Dorsolateral prefrontal cortex (tissue), 122 donors: ENCODE measurements at places on chromosomes 2 and 18.

DNA sequence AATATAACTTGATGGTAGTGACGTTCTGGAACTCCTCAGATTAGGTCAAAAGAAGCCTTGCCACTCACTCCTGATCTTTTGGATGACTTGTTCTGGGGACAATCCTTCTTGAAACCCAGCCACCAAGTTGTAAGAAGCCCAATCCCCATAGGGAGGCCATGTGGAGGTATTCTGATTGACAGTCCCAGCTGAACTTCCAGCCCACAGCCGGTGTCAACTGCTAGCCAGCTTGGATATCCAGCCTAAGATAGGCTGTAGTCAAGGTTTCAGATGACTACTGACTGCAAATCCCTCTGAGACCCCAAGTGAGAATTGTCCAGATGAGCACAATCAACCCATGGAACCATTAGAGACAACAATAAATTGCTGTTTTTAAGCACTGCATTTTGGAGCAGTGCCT is 31.4 kb downstream of the EIF2AK2 start:
- DNase-seq: no peak

DNA sequence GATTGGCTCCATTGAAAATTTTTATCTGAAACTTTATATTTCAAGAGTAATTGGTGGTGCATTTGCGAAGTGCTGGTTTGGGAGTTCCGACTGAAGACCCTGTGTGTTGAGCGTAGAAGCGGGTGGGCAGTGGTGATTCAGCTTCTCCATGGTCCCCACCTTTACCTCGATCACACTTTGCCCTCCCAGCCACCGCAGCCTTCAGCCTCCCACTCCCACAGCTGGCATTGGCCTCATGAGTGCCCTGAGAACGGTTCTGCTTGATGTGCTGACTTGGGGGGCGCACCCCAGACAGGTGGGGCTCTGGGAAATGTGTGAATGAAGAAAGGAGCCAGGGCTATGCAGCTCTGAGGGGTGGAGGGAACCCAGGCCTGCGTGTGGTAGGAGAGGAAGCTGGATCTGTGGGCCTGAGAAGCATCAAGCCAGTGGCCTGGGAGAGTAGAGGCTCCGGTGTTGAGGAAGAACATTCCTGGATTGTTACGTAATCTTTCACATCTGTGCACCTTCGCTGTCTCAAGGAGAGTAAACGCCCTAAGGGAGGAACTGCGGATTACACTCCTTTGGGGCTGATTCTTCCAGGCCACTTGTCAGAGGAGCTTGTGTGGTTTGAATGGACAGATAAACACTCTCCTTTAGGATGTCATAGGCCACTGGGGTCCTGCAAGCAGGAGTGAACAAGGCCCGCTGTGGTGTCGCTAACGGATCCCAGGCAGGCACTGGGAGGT is 83.8 kb downstream of the NPAS2 start:
- no peak for DNase-seq

DNA sequence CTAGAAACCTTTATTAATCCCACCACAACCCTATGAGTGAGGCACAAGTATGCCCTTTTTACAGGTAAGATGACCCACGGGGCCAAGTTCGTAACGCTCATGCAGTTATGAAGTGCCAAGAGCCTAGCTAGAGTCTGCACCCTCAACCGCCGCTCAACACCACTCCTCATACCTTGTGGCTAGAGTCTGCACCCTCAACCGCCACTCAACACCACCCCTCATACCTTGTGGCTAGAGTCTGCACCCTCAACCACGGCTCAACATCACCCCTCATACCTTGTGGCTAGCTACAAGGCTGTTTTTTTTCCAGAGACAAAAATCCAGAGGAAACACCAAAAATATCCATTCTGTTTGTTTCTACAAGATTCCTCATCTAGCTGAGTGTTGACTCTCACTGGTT is 4.6 kb downstream of the TXNL4A start:
- no peak for DNase-seq

- DNase-seq: no peak
Observed at GRCh38 chr18:12308386-12309100, 502 bp downstream of the TUBB6 start.

DNA sequence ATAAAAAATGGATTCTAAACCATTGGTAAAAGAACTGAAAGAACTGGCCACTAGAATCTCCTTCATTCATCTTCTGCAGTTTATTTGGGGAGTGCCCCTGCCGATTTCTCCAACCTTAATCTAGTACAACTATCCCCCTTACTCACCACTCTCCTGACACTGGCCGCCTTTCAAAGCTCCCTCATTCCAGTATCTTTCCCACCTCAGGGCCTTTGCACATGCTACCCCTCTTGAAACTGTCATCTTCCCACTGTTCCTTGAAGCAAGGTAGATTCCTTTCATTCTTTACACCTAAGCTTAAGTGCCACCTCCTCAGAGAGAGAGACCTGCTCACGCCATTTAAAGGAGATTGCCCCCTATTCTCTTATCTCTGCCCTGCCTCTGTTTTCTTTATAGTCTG is 147.9 kb downstream of the MCFD2 start:
- DNase-seq: no peak

GRCh38 chr2:30655211-30655610 is 152.0 kb downstream of the CAPN13 start:
- DNase-seq: no peak

- no peak for DNase-seq
Observed at GRCh38 chr2:43119303-43119702, 107.1 kb downstream of the ZFP36L2 start.

DNA sequence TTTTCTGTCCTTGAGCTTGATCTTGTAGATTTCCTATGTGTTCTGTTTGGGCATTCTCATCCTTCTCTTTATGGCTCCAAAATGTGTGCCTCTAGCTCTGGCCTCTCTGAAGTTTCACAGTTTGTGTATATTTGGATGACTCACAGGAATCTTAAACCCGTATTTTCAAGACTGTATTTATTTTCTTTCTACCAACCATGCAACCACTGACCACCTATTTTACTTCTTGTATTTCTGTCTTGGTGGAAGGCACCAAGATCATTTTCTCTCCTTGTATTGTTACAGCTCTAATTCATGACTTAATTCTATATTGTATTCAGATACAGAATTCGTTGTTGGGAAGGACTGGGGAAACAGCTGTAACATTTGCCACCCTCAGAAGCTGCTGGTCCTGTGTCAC is 39.5 kb downstream of the ACSL3 start:
- no peak for DNase-seq

GRCh38 chr2:223854741-223855140 is 17.4 kb upstream of the AP1S3 start:
- no peak for DNase-seq

DNA sequence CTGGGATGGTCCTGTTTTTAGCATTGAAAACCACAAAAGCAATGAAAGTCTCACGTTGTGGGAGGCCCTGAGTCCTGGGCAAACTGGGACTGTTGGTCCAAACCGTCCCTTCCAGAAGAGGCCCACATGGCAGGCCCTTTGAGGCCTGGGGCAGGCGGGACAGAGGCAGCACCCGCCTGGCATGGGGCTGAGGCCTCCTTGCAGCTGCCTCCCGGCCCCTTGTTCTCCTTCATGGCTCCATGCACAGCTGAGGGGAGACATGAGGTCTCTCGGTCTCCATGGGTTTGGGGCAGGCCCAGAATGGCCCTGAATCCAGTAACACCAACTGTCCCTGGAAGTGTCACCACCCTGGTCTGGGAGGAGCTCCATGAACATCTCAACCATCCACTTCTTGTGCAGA is 61.9 kb downstream of the RRM2 start:
- DNase-seq: no peak

DNA sequence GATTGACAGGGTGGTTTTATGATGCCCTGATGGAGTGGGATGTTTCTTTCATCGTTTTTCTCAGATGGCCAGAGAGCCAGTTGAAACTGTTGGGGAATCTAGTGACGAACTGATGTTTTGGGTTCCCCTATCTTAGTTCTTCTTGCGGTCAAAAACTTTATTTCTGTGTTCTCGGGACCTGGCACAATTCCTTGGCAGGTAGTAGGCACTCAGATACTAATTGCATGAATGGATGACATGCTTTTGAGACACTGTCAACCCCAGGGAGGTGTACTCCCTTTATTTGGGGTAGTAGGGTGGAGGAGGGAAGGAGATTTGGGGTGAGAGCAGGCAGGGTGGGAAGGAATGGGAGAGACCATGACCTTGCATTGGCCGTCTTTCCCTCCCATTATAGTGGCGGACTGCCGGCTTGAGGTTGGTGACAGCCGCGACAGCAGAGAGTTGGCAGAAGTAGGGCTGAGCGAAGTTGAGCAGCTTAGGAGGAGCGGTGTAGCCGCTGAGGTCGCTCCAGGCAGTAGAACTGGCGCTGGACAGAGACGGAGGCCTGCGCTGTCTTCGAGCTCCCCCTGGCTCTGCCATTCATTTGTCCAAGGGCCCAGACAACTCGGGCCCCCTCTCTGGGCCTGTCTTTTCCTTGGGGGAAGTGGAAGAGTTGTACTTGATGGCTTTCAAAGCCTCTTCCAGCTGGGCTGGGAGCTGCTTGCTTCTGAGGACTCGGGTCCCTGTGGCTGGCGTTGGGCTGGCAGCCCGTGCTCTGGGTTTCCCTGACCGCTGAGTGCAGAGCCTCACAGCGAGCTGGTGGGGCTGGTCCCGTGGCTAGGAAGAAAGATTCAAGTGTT is 2.6 kb downstream of the TET3 start:
- peak; percentile 57 for DNase-seq

GRCh38 chr2:105821428-105822125 is 76.9 kb downstream of the NCK2 start:
- DNase-seq: no peak
